ENCODE measurements at places on chromosomes 6 and 20.

- no peak for DNase-seq
Observed at GRCh38 chr20:38290829-38291814, 12.8 kb upstream of the BPI start.

DNA sequence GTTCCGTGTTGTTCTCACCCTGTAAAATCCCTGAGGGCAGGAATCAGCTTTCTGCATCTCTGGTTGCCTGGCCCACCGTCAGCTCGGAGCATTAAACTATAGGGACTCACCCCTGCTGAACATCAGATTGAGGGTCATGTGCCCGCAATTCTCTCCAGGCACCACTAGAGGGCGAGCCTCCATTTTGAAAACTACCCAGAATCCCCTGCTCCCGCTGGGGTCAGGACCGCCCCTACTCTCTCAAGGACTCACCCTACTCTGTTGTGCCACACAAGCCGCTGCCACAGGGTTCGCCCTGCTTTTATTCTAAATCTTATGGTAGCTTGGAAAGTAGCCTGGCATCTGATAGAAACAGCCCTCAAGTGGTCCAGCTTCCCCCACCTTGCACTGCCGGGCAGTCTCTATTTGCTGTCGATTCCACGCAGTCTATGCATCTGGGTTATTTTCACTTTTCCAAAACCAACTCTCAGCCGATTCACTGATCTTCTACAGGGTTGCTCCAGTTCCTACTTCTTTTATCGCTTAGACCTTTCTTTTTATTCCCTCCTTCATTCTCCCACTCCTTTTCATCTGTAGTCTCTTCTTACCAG lies 244.1 kb upstream of the QKI start:
- DNase-seq = no peak

GRCh38 chr6:78192057-78192456 lies 539.2 kb downstream of the MEI4 start:
- no peak for DNase-seq

DNA sequence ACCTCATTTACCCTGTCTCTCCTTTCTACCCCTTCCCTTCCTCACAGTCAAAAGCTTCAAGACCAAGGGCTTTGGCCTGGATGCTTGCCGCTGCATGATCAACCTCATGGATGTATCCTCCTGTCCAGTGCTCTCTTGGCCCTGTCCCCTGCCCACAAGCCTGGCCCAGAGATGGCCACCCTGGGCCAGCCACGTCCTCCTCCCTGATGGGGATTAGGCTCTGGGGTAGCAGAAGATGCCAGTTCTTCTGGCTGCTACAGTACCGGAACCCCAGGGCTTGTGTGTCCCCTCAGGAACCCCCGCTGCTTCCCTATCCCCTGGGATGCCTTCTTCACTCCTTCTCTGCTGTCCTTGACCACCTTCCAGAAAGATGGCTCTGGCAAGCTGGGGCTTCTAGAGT lies 22.3 kb downstream of the CAPN11 start:
- DNase-seq = no peak

DNA sequence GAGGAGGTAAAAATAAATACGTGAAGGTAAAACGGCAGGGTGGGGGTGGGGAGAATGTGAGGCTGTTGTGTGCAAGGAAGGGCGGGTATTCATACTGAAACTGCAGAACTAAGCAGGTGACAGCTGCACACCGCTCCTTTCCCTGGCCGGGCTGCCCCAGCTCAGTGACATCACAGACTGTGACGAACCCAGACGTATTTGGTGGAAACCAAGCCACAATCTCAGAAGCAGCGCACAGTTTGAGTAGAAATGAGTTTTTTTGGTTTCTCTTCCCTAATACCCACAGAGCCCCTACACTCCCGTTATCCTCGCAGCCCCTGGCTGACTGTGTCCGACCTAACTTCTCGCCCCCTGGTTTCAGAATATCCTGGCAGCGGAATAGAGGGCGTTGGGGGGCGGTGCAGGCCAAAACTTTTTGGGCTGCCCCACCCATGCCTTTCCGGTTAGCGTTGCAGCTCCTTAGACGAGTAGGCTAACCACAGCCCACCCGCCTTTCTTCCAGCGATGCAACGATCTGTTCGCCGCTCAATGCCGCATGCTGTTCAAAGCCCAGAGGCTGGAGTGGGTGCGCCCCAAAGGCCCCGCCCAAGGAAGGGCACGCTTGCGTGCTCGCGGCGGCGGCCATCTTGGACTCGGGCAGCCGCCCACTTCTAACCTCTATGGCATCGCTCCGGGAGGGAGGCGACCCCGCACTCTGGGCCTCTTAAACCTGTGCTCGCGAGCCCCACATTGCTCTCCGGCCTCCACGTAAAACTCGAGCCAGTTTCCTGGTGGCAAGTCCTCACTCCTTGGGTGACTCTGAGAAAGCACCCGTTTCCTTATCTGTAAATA lies 9.1 kb downstream of the BAK1 start:
- DNase-seq = peak; percentile 95

DNA sequence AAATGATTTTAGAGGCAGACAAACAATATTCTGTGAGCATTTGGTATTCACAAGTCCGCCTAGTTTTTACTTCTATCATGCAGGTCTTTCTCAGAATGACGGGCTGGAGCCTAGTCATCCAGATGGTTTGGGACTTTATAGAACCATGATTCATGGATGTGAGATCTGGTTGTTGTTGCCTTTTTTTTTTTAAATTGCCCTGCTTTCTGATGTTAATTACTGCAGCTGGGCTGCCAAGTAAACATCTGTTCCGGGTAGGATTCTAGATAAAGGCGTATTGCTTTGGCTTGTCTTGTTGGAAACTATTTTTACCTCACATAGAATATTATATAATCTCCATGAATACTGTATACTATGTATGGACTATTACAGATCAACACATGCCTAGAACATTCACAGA lies 58.1 kb downstream of the RNF217 start:
- no peak for DNase-seq

DNA sequence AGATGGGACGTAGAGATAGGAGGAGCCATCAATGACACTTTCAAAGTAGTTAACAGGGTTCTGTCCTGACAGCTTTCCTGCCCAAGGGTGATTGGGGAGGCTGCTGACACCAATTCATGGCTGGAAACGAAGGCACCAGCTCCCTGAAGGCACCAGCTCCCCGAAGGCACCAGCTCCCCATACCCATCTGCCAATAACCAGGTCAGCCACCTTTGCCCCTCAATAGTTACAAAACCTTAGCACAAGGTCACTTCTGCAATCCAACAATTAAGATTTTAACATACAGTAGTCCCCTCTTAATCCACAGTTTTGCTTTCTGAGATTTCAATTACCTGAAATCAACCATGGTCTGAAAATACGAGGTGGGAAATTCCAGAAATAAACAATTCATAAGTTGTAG lies 51.7 kb downstream of the ELOVL5 start:
- DNase-seq = no peak

DNA sequence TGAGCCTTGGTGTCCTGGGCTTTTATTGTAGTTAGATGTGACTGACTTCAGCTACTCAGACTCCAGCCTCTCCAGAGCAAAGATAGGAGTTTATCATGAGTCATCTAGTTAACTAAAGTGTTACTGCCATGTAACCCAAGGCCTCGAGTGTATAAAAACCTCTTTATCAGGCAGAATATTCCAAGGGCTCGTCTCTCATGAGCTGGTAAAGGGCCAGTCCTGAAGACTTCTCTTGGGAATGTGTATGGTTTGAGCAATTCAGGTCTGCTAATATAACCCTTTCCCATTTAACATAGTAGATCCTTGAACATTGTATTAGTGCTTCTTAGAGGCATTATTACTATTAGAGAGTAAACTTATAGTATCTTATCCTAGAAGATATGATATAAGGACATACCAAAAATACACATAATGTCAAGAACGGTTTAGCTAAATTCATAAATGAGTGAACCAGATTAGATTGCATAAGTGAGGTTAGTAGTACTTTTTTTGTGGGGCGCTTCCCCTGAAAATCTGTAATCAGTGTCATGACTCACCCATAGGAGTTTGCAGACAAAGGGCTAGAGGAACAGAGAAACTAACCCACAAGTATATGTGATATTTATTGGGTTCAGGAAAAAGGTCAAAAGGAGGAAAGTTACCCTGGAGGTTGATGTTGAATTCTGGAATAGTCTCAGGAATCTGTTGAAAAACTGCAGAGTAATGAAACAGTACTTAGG lies 16.0 kb downstream of the DSE start:
- no peak for DNase-seq

GRCh38 chr20:56606174-56606945 lies 22.7 kb upstream of the TFAP2C start:
- no peak for DNase-seq

DNA sequence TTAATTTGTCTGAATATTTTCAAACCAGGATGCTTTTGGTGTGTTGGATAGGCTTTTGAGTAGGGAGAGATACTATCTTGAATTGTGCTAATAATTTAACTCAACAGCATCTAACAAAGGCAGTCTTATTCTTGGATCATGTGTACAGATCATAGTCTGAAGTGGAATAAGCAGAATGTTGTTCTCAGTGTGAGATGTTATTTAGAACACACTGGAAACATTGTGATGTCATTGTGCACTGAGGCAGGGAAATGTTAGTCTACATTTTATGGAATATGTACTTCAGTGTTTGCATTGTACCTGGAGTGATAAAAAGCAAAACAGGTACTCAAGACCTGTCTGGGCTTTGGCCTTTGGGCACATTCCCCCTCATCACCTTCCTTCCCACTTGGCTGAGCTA lies 35.0 kb downstream of the RNF144B start:
- DNase-seq = peak; percentile 14

GRCh38 chr6:32472781-32473375 lies 33.2 kb downstream of the HLA-DRA start:
- DNase-seq = no peak

DNA sequence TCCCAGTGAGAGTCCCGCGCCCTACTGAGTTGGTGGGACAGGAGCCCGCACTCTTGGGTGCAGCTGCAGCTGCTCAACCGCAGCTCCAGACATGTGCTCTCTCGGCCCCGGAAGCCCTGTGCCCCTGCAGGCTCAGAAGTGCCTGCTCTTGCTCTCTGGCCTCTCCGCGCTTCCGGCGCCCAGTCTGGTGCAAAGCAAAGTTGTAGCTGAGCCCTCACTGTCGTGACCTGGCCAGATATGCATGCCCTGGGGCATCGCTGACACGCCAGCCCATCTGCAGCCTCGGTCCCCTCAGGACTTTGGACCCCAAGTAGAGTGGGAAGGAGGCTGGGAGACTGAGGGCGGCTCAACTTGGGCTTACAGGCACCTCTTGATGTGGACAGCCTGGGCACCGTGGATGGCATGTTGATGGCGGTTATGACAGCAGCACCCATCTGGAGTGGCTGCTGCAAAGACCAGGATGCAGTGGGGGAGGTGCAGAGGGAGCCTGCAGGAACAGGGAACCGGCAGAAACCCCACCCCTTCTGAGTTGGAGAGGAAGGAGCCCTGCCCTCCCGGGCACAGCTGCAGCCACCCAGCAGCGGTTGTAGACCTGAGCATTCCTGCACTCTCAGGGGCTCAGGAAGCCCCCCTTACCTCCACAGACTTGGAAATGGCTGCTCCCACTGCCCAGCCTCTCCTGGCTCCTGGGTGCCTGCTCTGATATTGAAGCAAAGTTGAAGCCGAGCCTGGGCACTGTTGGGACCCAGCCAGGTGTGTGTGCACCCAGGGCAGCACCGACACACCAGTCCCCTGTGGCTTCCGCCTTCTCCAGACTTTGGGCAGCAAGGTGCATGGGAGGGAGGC lies 462.6 kb downstream of the TBC1D32 start:
- DNase-seq = no peak

DNA sequence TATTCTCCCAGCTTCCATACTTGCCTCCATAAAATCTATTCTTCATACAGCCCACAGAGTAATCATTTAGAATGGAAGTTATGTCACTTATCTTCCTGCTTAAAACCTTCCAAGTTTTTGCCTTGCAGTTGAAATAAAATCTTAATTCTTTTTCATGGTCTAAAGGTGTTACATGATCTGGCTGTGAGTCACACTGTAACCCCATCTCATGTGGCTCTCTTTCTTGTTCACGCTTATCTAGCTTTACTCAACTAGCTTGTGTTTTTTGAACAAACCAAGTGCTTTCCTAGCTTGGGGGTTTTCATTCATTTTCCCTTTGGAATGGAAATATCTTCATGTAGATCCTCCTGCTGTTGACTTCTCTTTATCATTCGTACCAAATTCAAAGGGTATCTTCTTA lies 23.6 kb upstream of the THEMIS start:
- no peak for DNase-seq

DNA sequence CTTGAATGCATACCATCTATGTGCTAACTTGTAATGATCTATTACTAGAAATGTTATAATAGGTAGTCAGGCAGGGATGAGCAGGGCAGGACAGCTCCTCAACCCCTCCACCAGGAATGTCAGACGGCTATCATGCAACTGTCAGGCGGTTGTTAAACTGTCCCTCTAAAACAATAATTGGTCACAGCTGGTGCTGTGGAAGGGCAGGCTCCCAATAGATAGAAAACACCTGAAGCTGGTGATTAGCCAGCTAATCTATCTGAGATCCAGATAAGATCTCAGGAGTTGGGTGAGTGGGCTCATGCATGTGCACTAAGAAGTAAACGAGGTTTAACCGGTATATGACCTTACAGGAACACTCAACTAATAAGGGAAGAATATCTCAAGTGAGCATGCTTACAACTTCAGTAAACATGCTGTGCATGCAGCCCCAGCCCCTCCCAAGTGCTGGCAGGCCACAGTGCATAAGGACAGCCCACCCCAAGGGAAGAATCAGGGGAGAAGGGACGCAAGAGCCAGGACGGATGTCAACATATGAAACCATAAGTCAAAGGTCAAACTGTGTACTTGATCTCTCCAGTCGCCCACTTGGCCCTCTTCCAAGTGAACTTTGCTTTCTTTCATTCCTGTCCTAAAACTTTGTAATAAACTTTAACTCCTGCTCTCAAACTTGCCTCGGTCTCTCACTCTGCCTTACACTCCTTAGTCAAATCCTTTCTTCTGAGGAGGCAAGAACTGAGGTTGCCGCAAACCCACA lies 566.2 kb upstream of the NRSN1 start:
- DNase-seq = no peak

GRCh38 chr6:38804358-38804757 lies 89.2 kb downstream of the DNAH8 start:
- no peak for DNase-seq

DNA sequence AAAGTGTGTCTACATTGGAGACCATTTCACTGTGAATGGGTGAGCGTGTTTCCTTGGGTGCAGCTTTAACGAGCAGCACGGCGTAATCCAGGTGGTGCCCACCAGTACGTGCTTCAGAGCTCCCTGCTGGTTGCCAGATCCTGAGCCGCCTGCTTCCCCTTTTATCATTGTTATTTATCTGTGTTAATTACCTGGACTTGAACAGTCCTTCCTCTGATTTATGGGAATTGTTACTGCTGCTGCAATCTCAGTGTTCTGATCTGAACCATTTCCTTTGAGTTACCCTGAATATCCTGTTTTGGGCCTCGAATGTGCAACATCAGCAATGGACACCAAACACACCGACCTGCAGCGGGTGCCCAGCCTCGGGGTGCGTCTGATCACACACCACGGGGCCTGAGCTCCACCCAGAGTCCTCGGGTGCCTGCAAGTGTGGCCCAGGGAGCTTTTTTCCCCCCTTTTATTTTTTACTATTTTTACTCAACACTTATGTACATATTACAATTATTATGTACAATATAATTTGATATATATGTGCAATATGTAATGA lies 81.3 kb downstream of the RPP40 start:
- no peak for DNase-seq

- no peak for DNase-seq
Observed at GRCh38 chr20:53527196-53527595, 66.4 kb downstream of the ZNF217 start.

- DNase-seq = no peak
Observed at GRCh38 chr20:25076201-25076600, 5.7 kb downstream of the VSX1 start.

- peak; percentile 74 for DNase-seq
Observed at GRCh38 chr6:64224819-64225218, 589.2 kb downstream of the PHF3 start.

GRCh38 chr6:76681781-76682180 lies 609.3 kb upstream of the IMPG1 start:
- no peak for DNase-seq

All from spinal cord (tissue), 10 donors.